Fibroblast of upper back skin (primary cell): ENCODE measurements at places on chromosomes 3 and 15.
A peak's percentile ranks its signal among the peaks of the same experiment; 100 is the strongest.

DNA sequence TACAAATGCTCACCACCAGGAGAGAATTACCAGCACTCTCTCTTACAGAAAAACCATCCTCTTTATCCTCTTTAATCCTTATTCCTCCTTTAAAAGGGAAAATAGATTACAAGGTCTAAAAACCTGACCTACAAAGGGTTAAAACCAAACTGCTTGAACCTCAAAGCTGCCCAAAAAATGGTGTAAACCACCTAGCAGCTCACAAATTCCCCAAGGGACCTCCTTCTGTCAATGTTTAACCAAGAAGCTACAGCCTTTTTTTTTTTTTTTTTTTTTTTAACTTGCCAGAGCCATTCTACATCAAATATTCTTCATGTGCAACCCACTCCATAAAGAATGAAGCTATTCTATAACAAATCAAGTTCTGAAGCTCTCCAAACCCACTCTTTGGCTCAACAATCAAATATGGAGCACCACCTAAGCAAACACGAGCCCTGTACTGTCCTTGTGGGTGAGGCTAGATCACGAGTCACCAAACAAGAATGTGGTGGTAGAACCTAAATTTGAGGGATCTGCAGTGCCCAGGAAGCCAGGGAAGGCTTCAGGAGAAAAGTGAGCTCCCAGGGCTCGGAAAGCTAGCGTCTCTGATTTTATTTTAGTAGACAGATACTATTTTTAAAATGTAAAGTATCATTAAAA is 20.1 kb downstream of the OSBPL10 start:
- peak; percentile 60 for DNase-seq

DNA sequence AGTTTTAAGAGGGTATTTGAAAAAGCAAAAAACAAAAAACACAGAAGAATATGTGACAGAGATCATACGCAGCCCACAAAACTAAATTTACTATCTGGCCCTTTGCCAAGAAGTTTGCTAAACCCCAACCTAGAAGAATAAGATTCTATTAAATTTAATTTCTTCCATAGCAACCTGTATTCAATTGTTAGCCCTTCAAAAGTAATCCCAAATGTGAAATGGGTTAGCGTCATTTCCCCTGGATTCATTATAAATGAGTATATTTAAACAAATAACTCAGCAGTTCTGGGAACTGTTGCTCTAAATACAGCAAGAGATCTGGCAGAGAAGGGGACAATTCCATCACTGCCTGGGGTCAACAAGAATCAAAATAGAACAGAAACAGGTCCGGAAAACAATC is 56.8 kb downstream of the CERS3 start:
- no peak for DNase-seq

- DNase-seq, result peak; percentile 77
Observed at GRCh38 chr15:73573572-73573971, 59.6 kb downstream of the NPTN start.

GRCh38 chr3:123952844-123953520 is 8.0 kb downstream of the CCDC14 start:
- DNase-seq, result no peak

DNA sequence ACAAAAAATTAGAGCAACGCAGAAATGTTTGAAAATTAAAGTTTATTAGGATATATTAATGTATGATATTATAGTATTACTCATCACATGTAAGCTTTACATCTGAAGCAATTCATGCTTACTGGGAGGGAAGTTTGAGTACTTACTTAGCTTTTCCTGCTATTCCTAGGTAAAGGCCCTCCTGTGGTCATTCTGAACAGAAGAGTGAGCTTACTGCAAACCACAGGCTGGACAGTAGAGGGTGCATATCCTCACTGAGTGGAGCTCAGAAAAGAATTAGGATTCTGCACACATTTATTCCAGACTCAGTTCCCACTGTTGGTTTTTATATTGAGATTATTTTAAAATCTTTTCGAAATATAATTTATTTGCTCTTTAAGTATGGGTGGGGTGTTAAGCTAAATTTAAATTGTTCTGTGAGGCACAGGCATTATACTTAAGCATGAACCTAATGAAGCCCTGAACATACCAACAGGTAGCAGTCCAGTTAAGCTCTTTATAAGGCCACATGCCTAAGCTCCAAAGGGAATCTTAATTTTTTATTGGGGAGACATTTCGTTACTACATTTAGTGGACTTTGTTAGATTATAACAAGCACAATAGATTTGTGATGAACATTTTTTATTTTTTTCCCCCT is 10.2 kb downstream of the MRPS22 start:
- DNase-seq, result peak; percentile 53

DNA sequence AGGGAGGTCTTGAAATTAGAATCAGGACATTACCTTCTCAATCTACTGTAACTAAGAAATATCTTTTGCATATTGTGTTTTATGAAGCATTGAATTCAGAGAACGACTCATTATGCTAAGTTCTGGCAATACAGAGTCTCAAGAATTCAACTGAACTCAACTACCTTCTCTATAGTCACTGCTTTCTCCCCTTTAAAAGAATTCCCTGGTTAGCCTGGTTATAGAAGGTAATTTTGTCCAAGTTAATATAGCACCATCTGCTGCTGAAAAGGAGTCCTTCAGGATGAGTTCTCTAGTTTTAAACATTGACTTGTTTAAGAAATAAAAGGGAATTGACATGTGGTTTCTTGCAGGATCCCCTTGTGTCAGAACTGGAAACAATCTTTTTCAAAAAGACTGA is 60.2 kb downstream of the IL16 start:
- DNase-seq, result peak; percentile 72

- no peak for DNase-seq
Observed at GRCh38 chr3:108548886-108549285, 38.5 kb upstream of the MYH15 start.

GRCh38 chr15:74614744-74615507 is 710 bp upstream of the CLK3 start:
- DNase-seq, result peak; percentile 79

- no peak for DNase-seq
Observed at GRCh38 chr3:125965505-125965904, 3.5 kb upstream of the ROPN1B start.

DNA sequence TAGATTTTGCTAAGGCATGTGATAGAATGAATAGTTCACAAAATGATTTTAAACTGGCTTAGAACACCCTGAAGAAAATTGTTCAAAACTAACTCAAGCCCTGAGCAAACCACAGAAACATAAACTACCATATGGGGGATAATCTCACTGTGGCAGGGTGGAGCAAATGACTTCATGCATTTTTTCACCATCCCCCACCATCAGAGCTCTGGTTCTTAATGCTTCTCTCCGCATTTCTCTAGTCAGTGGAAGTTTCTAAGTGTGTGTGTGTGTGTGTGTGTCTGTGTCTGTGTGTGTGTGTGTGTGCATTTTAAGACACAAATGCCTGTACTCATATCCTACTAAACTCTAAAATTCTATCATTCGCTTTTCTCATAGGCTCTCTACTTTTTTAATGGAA is 107.1 kb upstream of the PHLDB2 start:
- peak; percentile 97 for DNase-seq

- peak; percentile 56 for DNase-seq
Observed at GRCh38 chr3:170961616-170962400, 53.4 kb upstream of the EIF5A2 start.

- peak; percentile 69 for DNase-seq
Observed at GRCh38 chr3:191528589-191528988, 67.6 kb downstream of the PYDC2 start.

GRCh38 chr3:8517487-8517886 is 15.9 kb downstream of the LMCD1 start:
- no peak for DNase-seq

DNA sequence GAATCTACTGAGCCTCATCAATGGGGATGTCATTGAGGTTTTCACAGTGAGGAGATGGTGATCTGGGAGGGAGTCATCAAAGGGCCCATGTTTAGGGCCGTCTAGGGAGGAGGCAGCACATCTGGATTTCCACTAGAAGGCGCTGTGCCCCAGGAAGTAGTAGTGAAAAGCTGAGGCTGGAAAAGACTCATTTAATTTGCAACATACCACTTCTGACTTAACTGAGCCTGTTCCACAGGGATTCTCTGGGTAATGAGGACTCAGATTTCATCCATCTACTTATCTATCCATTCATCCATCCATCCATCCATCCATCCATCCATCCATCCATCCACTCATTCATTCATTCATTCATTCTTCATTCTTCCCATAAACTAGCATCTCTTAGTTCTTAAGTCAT is 17.4 kb upstream of the SHF start:
- peak; percentile 65 for DNase-seq

GRCh38 chr3:138691351-138691750 is 82.8 kb downstream of the FAIM start:
- DNase-seq, result no peak
